CMK (cell line): ENCODE measurements at places on chromosomes 13 and 19.
A peak's percentile ranks its signal among the peaks of the same experiment; 100 is the strongest.

GRCh38 chr19:38915329-38916321, 3.6 kb upstream of the CCER2 start:
- DNase-seq, result no peak

- DNase-seq, result no peak
Measured at GRCh38 chr13:106714271-106714982, 146.5 kb upstream of the ARGLU1 start.

- DNase-seq, result no peak
Measured at GRCh38 chr19:3586707-3587346, 1.5 kb downstream of the GIPC3 start.

DNA sequence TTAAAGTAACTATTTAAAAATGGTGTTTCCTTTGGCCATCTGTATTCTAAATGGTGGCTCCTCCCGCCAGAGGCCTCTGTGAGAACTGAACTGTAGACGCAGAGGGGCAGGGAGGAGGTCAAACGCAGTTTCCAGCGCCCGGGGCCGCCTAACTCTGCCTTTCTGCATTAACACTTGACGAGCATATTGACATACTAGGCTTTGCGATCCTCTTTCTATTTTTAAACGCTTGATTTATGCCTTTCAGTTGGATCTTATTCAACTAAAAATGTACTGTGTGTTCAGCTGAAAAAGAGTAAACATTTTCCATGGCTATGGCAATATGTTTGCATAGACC, 74.7 kb downstream of the SPACA7 start:
- no peak for DNase-seq

GRCh38 chr13:57056601-57057180, 84.0 kb upstream of the PRR20A start:
- no peak for DNase-seq

DNA sequence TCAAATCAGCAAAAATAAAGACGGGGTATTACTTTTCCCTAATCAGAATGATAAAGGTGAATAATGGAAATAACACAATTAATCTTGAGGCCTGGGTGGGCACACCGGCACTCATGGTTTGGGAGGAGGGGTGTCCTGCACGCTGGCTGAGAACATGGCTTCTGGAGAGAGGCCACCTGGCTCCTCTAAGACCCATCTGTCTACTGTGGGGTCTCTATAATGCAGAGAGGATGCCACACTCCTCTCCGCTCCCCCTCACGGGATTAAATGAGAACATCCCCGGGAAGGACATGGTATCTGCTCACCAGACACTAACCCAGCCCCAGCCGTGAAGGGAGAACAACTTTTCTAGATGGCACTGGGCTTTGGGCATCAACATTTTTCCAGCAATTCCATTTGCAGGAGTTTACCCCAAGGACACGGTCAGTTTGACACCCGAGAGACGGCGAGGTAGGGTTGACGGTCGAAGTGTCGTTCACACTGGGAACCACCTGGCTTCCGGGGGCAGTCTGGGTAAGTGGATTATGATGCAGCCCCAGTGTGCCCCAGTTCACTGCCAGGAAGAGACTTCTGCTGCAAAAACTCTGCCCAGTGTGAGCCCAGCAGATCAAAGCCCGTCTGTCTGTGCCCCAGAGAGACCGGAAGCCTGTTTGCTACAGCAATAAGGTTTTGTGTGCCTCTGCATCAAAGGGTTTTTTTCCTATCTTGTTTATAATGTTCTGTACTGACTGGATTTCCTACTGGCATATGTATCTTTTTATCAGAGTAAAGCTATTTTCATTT, 56.6 kb downstream of the CEBPG start:
- no peak for DNase-seq

GRCh38 chr19:22261596-22261995, 24.6 kb upstream of the ZNF729 start:
- no peak for DNase-seq

- no peak for DNase-seq
Measured at GRCh38 chr13:21426238-21426637, 32.9 kb downstream of the ZDHHC20 start.

- no peak for DNase-seq
Measured at GRCh38 chr19:50266896-50267295, 62.3 kb downstream of the KCNC3 start.

- no peak for DNase-seq
Measured at GRCh38 chr19:33388231-33388724, 14.8 kb downstream of the CEBPG start.

- no peak for DNase-seq
Measured at GRCh38 chr19:14433554-14434501, 722 bp downstream of the PKN1 start.

GRCh38 chr19:19259741-19260140, 13.4 kb downstream of the TM6SF2 start:
- peak; percentile 14 for DNase-seq

DNA sequence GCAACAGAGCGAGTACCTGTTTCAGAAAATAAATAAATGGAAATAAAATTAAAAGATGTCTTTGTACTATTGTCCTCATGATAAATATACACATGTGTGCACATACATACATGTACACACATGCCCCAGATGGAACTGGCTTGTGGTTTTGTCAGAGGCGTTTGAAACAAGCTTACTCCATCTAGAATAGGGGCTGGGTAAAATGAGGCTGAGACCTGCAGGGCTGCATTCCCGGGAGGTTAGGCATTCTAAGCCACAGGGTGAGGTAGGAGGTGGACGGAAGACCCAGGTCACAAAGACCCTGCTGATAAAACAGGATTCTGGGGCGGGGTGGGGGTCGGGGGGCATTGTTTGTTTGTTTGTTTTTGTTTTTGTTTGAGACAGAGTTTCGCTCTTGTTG, 8.1 kb upstream of the SIN3B start:
- DNase-seq, result no peak

DNA sequence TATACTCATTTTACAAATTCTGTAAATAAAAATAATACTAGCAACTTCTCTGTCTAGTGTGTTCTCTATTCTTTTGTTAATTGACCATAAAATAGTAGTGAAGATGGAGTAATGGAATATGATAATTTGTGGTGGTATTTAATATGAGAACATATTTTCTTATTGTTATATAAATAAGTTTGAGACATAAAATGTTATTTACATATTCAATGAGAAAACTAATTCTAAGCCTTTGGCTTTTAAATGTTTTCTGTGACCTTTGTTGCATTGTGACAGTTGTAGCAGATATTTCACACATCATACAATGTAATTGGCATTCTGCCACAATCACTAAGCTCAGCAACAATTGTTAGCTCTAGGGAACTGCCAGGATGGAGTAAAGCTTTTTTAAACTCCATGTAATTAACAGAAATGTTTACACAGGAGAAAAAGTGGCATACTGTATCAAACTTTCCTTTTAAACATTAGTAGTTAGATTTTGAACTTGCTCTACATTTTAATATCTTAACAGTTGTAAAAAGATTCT, 562.1 kb upstream of the PCDH9 start:
- no peak for DNase-seq

DNA sequence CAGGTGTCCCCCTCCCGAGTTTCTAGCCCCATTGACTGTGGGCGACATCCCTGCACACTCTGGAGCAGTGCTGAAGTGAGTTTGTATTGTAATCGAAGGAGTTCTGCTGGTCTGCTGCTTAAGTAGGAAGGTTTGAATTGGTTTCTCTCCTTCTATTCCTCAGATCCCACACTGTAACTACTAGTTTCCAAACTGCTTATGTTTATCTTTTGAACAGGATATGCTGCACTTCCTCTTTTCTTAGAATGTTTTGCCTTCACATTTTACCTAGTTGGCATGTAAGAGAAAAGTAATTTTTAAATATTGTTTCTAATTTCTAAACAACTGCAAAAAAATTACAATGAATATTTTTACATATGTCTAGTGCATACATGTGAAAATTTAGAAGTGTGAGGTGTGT, 511.8 kb downstream of the KLF12 start:
- DNase-seq, result no peak

- no peak for DNase-seq
Measured at GRCh38 chr19:33384983-33385382, 11.5 kb downstream of the CEBPG start.

DNA sequence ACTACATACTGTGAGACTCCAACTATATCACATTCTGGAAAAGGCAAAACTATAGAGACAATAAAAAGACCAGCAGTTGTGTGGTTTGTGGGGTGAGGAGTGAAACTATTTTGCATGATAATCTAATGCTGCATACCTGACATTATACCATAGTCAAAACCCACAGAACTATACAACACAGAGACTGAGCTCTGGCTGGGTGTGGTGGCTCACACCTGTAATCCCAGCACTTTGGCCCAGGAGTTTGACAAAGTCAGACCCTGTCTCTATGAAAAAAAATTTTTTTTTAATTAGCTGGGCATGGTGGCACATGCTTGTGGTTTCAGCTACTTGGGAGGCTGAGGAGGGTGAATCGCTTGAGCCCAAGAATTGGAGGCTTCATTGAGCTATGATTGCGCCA, 11.9 kb downstream of the ZNF541 start:
- DNase-seq, result no peak

DNA sequence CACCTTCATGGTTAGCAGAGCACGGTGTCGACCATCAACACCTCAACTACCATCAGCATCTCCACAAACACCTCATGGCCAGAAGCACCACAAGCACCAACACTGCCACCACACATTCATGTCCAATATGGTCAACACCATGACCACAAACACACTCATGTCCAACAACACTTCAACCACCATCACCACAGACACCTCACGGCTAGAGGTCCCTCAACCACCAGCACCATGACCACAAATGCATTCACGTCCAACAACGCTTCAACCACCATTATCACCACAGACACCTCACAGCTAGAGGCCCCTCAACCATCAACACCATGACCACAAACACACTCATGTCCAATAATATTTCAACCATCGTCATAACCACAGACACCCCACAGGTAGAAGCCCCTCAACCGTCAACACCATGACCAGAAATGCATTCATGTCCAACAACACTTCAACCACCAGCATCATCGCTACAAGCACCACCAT, 10.2 kb downstream of the TRAPPC5 start:
- DNase-seq, result no peak

GRCh38 chr19:18046059-18046718, 38.2 kb downstream of the ARRDC2 start:
- no peak for DNase-seq

GRCh38 chr13:20728579-20729311, 25.2 kb downstream of the IL17D start:
- no peak for DNase-seq

DNA sequence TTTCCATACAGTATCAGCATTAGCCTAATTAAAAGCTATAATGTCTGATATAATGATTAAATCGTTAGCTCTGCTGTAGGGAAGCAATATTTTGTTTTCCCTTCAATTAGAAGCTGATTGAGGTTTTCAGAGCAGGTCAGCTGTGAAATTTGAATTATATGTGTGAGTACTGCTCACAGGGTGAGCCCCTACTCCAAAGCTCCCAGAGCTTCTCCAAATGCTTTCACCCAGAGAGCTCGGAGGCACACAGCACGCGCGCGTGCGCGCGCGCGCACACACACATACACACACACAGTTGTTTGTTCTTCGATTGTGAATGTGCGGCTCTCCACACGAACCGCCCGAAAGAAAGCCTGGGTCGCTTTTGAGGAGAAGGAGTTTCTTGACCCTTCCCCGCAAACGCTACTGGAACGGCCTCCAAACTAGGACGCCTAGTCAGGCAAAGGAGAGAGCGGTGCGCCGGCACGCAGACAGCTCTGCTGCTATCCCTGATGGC, 4.8 kb upstream of the SOX1 start:
- no peak for DNase-seq

DNA sequence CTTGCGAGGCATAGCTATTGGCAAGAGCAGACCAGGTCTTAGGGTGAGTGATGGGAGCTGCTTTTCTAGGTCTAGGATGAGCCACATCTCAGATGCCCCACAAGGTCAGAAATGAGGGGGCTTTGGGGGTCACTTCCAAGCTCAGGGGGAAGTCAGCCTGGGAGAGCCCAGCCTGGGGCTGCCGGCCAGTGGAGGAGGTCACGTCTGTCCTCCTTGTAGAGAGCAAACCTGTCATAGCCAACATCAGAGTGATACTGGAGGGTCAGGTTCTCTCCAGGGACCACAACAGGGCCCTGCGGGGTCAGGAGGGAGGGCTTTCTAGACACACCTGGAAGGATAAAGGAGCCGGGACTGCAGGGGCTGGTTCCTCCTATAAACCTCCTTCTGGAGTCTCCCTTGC, 2.4 kb downstream of the LILRA5 start:
- no peak for DNase-seq

GRCh38 chr13:74046431-74046830, 87.8 kb downstream of the KLF12 start:
- DNase-seq, result no peak

DNA sequence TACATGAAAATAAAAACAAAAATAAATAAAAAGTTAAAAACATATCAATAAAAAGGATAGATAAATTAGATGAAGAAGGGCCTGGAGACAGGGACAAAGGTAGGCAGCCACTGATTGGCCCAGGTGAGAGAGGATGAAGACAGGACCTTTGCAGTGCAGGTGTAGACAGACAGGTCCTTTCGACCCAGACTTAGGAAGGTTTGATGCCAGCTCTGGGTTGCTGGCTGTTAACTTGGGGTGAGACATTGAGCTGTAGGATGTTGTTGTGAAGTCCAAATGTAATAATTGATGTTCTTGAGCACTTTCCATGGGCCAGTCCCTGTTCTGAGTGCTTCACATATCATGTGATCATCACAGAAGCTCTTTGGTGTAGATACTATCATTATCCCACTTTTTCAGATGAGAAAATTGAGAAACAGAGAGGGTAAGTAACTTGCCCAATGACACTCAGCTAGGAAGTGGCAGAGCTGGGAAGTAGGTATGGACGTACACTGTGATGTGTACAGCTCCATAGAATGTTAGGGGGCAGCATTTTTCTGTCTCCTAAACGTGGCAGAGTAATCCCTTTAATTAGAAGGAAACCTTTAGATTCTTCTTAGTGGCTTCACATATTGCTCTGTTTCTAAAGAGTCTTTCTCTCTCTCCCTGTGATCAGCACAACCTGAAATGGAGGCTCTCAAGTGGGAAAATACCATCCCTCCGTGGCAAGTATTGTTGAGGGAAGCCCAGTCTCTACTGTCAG, 76.0 kb upstream of the STK24 start:
- no peak for DNase-seq

DNA sequence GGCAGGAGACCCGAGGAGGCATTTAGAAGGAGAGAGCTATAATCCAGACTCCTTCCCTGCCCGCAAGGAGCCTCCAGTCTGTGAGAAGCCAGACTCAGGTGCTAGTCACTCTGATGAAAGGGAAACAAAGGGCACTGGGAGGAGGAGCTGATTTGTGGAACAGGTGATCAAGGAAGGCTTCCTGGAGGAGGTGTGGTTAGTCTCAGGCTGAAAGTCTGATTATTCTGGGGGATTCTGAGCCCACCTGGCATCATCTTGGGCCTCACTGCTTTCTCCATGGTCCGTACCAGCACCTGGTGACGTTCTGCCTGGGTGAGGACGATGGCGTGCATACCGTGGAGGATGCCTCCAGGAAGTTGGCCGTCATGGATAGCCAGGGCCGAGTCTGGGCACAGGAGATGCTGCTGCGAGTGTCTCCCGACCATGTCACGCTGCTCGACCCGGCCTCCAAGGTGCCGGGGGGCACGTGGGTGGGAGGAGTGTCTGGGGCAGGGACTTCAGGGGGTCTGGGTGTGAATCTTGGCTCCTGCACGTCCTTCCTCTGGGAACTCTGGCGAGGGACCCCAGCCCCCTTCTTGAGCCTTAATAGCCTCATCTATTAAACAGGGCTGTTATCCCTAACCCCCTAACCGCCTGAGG, 3.9 kb downstream of the EPS8L1 start:
- no peak for DNase-seq

GRCh38 chr19:44748426-44749254, at the start of gene BCL3:
TSS of gene BCL3 (plus strand) at chr19:44748708. CDS start at chr19:44748791, 83 bp downstream.
- DNase-seq, result no peak

GRCh38 chr19:46585539-46585938, 15.6 kb upstream of the CALM3 start:
- no peak for DNase-seq

GRCh38 chr19:29495091-29495490, 30.7 kb upstream of the VSTM2B start:
- DNase-seq, result no peak
